ENCODE measurements at places on chromosomes 16 and 17.

GRCh38 chr16:88721236-88721635 lies 14.9 kb downstream of the CTU2 start:
- no peak for DNase-seq

DNA sequence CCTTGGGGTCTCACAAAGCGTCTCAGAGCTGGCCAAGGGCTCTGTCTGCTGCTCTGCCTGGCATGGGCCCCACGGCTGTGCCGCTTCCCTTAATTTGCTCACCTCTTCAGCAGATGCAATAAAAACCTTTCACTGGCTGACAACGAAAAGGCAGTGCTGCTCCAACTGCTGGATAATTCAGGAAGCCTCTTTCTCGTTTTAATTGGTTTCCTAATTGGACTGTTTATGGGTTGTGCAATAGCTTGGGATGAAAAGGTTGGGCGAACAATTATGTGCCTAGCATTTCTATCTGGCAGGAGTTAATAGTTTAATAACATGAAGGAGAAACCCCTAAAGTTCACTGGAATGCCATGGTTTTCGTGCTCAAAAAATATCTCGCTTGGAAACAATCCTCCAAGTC lies 234.1 kb upstream of the IRX5 start:
- no peak for DNase-seq

GRCh38 chr16:89322321-89323119 lies 105.0 kb downstream of the ZNF778 start:
- peak; percentile 44 for DNase-seq

DNA sequence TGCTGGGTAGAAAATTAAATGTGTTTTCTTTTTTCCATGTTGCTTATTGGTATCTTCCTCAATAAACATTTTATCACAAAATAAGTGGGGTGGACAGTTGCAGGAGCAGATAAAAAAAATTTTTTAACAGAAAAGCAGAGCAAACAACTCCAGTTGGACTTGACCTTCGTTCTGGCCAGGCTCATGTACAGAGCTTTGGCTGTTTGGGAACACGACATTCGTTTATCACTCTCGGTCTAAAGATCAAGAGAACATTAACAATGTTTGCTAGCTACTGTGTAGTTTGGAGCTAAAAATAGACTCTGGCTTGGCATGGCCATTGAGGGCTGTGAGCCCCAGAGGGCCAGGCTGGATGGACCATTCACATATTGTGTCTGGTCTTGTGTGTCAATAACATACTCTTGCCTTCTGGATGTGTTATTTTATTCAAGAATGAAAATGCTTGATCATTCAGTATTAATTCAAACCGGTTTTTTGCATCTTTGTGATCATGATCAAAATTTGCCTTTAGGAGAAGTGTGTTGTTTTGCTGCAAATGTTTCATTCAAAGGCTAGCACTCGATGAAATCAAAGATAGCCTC lies 56.6 kb downstream of the TMEM186 start:
- DNase-seq: no peak

GRCh38 chr17:16950488-16950887 lies 21.4 kb downstream of the TNFRSF13B start:
- no peak for DNase-seq

DNA sequence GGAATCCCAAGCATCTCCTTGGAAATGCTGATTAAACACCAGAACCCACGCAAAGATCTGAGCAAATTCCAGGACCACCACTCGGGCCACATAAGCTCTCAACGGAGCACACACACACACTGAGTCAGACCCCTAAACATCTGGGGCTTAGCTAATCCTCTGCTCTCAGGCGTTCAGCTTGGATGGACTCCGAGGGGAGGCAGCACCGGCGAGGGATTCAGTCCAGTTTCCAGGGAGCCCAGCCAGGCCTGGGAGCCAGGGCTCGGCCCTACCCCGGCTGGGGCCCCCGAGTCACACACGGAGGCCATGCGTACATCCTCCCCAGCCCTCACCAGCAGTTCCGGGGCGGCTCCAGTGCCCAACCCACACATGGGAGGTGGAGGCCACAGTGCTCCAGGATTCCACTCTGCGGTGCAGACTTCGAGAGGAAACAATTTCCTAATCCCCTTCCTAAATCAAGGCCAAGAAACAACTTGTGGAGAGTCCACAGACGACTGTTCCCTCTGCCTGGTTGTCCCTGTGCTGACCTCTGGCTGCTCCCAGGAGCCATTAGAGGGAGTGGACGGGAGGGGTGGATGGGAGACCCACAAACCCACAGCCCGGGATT lies 70.5 kb downstream of the GAS7 start:
- DNase-seq: peak; percentile 35

- no peak for DNase-seq
Observed at GRCh38 chr16:80437707-80438106, 103.1 kb upstream of the DYNLRB2 start.

GRCh38 chr17:78117027-78117981 lies 11.3 kb downstream of the TMC6 start:
- DNase-seq: no peak

DNA sequence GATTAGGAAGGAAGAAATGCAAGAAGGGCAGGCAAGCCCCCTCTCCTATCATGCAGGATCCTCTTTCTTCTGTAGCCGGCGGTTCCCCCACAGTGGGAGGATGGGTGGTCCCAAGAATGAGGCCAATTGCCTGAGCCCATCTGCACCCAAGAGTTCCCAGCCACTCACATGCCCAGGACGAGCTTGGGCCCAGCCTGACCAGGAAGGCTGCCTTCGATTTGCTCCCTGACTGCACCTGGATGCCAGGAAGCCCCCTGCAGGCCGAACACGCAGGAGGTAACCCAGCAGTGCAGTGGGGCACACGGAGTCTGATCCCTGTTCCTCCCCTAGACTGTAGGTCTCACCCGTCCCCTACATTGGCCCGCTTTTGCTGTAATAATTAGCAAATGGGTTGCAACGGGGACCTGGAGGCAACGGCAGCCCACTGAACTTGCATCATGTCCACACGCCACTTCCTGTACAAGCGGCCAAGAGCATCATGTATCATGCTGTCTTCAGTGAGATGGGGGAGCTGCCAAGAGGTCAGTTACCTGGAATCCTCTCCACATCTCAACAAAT lies 67.5 kb downstream of the AMFR start:
- no peak for DNase-seq

DNA sequence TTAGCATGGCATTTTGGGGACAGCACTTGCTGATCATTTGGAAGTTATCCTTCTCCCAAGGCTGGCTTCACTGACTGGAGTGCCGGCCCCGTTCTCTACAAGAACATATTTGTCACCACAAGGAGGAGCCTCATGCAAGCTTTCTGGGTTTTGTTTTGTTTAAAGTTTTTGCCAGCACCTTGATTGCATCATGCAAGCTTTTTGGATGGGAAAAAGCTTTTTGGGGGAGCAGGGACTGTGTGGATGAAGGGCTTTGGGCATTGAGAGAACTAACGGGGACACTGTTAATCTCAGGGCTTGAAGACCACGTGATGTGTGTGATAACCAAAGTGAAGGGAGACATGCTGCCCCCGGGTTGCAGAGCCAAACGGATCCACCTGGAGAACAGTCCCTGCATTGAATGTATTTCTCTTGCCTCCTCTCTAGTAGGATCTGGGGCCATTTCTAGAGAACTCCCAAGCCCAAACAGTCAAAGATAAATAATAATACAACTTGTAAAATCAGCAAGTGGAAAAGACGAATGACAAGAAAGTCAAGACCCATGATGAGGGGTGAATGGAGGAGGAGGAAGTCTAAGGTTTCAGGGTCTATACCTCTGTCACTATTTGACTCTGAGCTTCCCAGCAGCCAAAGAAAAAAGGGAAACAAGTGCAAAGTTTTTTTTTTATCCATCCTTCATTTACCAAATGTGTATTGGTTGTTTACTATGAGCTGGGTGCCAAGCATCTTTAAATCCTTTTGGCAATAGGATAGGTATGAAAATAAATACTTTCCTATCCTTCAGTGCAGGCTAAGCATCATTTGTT lies 17.2 kb downstream of the TMEM114 start:
- DNase-seq: no peak

- no peak for DNase-seq
Observed at GRCh38 chr16:49515016-49515565, 141.5 kb downstream of the C16orf78 start.

DNA sequence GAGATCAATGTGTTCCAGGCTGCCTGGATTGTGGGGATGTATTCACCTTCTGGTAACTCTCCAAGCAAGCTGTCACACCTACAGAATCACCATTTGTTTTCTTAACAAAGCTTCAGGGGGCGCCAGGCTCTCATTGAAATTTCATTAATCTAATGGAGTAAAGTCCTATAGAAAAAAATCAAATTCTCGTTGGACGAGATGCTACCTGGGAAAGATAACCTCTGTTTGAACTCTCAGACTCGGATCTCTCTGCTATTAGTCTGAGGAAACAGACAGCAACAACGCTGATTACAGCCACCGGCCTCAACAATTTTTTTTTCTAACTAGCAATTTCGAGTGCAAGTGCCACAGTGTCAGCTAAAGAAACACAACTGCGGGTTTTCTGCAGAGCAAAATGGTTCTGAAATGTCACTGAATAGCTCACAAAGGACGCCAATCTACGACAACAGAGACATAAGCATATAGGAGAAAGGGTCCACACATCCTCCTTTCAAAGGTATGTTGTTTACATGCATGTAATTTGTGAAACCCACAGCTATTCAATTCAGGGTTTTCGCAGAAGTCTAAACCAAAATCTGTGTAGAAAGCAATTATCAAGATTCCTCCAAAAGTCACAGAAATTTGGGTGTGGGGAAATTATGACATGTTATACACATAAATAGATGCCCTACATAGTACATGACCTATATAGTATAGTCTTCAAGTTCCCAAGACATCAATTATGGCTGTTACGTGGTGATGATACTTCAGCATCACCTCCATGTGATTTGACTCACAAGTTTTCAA lies 135.8 kb downstream of the SKAP1 start:
- no peak for DNase-seq

DNA sequence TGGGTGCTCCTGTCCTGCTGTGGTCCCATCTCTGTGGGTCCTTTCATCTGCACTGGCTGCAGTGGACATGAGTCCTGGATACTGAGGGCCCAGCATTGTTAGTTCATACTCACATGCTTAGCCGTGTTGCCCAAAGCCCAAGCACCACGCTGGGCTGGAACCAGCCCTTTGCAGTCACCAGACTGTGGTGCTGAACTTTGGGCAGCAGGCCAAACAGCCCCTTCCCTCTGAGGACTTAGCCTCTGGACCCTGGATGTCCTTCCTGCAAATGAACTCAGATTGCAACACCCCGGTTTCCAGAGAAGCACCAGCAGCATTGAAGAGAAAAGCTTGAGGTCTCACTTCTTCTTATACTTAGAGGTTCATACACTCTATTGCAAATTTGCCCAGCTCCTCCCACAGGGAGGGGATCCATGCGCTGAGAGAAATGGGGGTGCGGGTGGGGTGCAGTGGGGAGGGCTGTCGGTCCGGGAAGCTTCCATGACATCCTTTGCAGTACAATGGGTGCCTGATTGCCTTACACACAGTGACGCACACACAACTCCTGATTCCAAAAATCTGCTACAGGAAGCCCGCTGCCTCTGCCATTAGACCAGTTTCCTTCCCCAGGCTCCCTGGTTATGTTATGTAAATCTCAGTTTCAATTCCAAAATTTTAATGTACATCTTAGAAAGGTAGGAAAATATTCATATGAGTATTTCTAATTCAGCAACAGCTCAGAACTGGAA lies 65.8 kb downstream of the RGS9 start:
- no peak for DNase-seq

- no peak for DNase-seq
Observed at GRCh38 chr16:82756283-82756599, 129.5 kb downstream of the CDH13 start.

DNA sequence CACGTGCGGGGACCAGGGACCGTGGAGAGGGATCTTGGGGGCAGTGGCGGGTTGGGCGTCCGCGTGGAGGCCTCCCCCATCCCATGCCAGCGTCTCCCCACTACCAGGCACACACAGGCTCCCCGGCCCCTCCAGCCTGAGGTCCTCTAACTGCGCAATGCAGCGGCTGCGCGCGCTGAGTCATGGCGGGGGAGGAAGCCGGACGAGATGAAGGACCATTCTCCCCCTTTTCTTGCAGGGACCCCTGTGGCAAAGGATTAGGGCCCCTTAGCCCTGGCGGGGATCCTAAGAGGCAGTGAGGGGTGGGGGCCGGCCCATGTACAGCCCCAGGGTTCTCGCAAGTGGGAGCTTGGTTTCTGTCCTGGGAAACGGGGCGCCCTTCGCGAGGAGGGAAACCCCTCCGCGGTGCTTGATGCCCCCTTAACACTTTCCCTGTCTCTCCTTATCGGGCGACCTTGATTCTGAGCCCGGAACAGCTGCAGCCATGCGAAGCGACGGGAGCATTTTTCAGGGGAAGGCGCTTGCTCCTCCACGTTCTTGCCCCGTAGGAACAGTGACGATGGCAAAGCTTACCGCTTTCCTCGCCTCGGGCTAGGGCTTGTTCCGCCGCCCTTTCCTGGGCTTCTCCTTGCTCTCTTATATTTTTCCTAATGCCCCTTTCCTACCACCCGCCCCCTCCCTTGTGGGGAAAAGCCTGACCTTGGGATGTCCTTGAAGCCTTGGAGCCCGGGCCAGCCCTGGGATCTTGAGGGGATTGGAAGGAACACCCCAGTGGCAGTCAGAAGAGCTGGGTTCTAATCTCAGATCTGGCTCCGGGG lies 592 bp downstream of the ALDOA start:
- peak; percentile 21 for DNase-seq

DNA sequence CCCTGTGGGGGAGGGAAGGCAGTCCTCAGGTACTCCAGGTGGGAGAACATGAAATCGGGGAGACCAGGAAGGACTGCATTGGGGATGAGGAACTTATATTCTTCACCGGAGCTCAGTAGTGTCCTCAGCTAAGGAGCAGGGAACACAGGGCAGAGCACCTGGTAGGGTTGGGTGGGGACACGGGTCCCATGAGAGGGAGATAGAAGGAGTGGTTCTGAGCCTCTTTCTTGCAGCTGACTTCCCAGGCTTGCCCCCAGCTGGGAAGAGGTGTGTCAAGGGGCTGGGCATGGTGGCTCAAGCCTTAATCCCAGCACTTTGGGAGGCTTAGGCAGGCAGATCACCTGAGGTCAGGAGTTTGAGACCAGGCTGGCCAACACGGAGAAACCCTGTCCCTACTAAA lies 2.1 kb downstream of the FHOD1 start:
- DNase-seq: no peak

DNA sequence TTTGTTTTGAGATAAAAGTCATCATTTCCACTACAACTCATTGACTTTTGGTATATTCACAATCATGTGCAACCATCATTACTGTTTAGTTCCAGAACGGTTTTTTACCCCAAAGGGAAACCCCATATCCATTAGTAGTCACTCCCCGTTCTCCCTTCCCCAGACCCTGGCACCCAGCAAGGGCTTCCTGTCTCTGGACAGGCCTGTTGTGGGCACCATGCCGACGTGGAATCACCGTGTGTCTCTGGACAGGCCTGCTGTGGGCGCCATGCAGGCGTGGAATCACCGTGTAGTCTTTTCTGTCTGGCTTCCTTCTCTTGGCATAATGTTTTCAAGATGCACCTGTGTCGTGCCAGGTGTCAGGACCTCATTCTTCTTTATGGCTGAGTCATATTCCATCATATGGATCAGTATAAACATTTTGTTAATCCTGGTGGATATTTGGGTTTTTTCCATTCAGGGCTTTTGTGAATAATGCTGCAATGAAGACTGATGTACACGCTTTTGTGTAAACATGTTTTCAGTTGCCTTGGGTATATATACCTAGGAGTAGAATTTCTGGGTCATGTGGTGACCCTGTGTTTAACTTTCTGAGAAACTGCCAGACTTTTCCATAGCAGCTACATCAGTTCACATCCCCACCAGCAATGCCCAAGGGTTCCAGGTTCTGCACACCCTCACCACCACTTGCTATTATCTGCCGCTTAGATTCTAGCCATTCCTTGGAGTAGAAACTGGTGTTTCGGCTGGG lies 19.1 kb downstream of the ENDOV start:
- no peak for DNase-seq

GRCh38 chr17:18315562-18315922 lies 449 bp downstream of the SMCR8 start:
- DNase-seq: no peak

- DNase-seq: no peak
Observed at GRCh38 chr17:76146053-76146851, 5.2 kb upstream of the FOXJ1 start.

Measured in RCC 7860 (cell line).